ENCODE measurements at places on chromosomes 5 and 9.

GRCh38 chr5:103094737-103095136 is 25.2 kb downstream of the GIN1 start:
- DNase-seq: no peak

- no peak for DNase-seq
These were observed 138.4 kb upstream of the RPS23 start for GRCh38 chr5:82416512-82416911.

DNA sequence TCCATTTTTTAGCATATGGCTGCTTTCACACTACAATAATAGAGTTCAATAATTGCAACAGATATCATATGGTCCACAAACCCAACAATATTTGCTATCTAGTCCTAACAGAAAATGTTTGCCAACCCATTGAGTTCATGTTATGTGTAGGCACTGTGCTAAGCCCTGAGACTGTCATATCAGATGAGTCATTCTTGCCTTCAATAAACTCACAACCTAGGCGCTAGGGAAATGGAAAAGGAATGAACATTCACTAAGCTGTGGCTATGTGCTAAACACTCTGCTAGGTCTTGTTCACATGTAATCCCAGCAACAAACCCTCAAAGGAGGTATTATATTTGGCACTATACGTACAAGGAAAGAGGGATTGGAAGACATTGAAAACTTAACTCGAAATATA is 8.4 kb upstream of the TIMD4 start:
- no peak for DNase-seq

- no peak for DNase-seq
These were observed 20.2 kb downstream of the NR2F1 start for GRCh38 chr5:93603078-93603792.

DNA sequence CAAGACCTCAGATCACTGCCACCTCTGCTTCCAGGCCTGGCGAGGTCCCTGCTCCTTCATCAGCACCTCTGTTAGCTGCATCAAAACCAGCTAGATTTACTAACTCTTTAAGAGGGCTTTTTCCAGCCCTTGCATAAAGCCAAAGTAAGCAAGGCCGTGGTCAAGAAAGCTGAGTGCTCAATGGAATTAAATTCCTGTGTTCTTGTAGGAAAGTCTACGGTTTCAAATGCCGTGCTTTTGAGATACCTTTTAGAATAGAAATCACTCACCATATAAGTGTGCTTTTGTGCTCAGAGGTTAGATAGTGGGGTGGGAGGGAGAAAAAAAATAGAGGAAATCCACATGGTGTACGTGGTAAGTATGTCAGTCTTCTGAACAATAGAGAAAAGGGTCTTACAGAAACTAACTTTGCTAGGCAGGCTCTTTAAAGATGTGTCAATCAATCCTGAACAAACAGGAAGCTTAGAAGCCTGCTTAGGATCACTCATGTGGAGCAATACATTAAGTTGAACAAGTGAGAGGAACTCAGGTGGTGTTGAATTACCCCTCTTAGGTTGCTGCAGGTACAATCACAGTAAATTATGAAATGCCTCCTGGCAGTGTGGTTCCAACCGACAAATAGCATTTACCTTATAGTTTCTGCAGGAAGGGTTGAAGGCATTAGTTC is 79.7 kb downstream of the SEMA6A start:
- DNase-seq: no peak

DNA sequence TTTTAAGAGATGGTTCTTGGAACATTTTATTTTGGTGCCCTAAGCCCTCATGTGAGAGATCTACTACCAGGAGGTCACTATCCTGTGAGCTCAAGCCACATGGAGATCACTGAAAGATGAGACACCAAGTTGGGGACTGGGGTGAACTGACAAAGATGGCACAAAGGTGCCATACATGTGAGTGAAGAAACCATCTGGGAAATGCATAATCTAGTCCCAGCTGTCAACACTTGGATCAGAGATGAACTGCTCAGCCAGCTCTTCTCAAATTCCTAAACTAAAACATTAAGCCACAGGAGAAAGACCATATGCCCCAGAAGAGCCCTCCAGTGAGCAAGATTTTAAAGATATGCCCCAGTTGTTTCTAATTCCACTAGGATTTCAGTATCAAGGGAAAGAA is 22.2 kb upstream of the MYOT start:
- DNase-seq: no peak

DNA sequence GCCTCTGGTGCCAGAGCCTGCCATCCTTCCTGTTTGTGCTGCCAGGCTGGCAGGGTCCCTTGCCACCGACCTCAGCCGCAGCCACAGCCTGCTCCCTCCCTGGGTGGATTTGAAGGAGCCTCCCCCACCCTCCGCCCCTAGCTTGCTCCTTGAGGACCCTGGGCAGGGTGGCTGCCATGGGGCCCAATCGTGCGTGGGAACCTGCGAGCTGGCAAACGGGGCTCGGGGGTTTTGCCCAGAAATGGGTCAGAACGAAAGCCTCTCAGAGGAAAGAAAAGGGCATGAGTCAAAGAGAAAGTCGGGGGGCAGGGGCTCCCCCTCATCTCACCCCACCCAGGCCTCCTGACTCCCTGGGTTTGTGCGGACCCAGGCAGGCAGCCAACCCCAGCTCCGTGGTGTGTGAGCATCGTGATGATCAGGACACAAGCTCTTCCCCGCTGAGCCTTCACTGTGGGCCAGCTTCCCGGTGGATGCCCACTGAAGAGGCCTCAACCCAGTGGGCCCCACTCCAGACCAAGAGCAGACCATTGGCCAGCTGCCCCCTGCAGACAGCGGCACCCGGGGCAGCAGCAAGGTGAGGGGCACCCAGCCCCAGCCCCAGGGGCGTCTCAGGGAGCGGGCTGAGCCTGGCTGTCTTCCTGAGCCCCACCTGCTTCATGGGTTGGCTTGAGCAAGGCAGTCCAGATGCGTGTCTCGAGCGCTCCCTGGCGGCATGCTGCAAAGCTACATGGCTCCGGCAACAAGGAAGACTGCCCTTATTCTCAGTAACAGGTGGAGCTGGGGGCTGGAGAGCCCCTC is 3.0 kb upstream of the FUT7 start:
- peak; percentile 80 for DNase-seq

DNA sequence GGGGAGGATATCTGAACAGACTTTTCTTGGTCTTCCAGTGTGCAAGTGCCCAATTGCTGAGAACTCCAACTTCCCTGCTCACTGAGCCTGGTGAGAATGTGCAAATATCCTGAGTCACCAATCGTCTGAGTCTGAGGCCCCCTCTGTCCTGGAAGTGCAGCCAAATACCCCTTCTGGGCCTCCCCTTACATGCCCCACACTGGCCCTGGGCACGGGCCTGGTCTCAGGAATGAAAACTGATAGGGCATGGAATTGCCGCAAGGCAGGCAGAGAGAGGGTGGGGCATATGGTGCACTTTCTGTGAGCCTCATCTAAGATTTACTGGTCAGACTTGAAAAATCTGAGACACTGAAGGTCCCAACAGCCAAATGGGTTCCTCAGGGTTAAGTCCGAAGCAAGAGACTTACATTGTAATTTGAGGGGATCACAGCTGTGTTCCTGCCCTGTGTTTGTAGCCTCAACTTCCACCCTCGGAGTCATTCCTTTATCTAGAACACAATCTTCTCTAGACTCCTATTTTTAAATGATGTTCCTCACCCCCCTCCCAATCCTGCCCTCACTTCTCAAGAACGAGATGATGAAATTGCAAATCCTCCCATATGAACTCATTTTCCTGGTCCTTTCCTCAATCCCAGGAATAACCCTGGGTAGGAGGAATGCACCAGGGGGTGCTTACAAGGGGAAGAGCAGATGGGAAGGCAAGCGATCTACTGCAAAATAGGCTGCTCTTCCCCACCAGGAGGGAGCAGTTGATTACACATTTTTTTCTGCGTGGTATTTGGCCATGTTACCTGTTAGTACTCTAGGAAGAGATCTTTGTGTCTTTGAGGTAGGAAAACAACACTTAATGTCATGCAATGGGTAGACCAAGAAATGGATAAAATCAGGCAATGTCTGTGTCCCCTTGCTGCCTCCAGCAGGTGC is 34.6 kb upstream of the ARHGAP26 start:
- no peak for DNase-seq

Data from occipital lobe (tissue), 3 donors.